ENCODE measurements at places on chromosomes 12 and 14.

DNA sequence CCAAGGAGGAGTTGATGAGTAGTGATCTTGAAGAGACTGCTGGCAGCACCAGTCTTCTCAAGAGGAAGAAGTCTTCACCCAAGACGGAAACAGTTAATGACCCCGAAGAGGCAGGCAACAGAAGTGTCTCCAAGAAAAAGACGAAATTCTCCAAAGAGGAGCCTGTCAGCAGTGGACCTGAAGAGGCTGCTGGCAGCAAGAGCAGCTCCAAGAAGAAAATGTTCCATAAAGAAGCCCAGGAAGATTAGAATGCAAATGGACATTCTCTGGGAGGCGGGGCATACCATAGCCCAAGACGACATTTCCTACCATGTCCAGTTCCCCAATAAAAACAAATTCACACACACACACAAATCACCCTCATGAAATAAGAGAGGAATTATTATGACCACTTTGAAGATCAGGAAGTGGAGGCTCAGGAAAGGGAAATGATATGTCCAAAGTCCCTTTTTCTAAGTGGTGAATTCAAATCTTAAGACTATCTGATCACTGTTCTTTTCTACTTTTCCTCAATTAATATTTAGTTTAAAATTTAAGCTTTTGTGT lies 131.8 kb downstream of the PAWR start:
- DNase-seq = no peak

- no peak for DNase-seq
Observed at GRCh38 chr12:112116232-112117060, 7.9 kb upstream of the NAA25 start.

DNA sequence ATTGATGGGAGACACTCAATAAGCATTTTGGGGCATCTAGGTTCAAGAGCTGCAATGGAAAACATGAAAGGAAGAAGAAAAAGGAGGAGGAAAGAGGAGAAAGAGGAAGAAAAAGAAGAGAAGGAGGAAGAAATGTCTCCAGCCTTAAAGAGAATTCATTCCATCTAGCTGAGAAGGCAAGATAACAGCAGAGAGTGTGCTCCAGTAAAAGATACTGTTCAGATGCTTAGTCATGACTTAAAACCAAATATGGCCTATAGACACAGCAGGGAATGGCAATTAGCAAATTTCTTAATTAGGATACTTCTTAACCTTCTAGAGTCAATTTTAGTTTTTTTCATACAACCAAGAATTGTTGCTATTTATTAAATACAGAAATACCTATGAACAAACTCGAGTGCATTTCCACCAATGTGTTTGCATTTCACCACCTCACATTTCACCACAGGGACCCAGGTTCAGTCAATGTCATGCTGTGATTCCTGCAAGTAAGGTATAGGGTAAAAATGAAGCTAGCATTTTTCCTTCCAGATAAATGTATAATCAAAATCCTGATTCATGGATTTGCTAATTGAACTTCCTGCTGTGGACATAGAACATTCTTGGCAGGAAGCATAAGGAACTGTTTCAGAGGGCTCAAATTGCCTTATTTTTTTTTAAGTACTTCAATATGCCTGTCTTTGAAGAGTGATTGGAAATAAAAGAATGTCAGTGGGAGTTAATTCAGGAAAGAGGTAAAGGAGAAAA lies 177.8 kb downstream of the RPS29 start:
- no peak for DNase-seq

DNA sequence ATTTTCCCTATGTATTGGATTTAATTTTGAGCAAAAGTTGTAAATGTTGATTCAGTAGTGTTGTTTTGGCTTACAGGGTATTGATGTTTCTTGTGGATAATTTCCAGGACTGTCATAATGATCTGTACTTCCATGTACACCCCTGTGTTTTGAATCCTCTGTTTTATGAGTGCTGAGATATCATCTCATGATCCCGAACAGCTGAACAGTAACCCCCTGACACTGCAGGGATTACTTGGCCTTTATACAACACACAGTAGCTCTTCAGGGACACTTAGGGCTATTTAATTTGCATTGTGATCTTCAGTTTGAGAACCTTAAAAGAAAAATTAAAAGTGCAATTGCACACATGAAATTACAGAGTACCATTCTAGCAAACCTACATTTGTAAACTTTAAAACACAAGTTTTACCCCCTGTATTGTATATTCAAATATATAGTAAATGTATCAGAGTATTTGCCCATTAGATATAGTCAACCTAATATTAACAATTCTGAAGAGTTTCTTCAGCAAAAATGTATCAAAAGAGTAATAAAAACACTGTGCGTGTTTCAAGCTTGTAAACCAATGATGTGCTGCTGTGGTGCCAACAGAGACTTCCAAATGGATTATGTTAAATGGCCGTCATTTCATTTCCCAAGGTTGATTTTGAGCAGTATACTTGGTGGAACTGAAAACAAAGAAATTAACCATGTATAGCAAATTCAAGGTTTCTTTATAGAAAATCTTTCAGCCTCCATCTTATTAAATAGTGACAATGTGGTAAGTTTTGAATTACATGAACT lies 27.9 kb upstream of the MYF6 start:
- no peak for DNase-seq

DNA sequence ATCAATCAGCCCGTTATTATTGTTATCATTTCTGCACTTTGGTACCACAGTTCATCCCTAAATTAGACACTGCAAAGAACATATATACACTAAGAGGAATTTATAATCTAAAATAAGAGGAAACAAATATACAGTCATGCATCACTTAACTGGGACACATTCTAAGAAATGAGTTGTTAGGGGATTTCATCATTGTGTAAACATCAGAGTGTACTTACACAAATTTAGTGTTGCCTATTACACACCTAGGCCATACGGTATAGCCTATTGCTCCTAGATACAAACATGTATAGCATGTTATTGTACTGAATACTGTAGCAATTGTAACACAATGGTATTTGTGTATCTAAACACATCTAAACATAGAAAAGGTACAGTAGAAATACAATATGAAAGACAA lies 190.5 kb downstream of the BMP4 start:
- DNase-seq = no peak

DNA sequence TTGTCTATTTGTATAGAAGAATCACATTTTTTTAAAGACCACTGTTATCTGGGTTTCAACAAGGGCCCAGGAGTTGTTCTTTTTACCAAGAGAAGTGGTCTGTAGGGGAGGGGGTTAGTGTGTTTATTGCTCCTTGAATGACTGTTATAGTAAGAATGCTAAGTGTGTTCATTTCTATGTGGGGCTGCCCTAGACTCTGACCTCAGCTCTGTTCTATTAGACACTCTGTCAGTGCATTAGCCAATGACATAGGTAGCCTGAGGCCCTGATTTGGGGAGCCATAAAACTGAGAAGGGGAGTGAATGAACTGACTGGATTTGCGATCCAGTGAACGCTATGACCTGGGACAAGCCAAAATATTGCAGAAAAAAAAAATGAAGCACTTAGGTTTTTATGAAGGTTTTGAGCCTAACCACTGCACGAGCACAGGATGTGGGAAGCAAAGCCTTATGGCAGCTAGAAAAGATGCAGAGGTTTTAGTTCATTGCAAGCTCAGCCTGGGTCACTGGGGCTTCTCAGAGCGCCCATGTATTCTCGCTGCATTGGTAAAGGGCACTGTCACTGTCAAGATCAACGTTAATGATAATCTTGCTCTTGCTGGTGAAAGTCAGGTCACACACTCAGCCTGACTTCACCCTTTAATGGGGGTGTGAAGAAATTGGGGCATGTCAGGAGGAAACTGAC lies 63.8 kb downstream of the PRKCH start:
- DNase-seq = no peak

DNA sequence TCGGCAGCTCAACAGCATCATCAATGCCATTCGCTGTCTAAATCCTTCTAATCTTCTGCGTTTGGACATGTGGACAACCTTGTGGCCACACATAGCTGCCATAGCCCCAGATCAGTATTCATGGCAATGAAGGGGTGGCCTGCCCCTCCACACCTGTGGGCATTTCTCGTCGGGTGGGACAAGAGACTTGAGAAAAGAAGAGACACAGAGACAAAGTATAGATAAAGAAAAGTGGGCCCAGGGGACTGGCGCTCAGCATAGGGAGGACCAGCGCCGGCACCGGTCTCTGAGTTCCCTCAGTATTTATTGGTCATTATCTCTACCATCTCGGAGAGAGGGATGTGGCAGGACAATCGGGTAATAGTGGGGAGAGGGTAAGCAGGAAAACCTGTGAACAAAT lies 42.3 kb downstream of the MAGOHB start:
- DNase-seq = no peak

DNA sequence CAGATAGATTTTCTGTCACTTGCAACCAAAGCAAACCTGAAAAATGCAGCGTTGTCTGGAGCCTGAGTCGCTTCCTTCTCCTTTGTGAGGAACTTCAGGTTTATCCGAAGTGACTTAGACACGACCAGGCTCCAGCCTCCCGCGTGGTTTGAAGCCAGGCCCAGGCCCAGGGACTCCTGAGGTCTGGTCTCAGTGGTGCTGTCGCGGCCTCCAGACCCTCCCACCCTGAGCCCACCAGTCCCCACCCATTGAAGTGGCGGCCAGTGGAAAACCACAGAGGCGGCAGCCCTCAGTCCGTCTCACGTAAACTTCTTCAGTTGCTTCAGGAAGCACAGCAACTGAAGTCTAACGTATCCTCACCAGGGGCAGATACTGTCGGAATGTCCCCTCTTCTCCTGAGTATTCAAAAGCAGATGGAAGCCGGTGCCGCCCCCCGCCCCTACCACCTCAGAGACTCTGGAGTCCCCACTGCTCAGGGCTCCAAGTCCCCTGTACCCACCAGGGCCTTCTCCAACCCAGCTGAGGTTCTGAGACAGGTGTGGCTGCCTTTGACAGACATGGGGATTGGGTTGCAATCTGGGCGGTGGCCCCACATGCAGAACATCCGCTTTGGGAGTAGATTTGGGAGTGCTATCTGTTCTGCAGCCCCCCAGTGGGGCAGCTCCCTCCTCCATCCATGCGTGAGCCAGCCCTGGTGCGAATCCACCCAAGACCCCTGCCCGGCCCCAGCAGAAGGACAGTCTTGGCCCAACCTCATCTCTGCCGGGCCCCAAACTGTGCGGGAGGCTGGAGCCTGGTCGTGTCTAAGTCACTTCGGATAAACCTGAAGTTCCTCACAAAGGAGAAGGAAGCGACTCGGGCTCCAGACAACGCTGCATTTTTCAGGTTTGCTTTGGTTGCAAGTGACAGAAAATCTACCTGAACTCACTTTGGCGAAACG lies 26.6 kb upstream of the GALNT9 start:
- no peak for DNase-seq

- DNase-seq = no peak
Observed at GRCh38 chr14:69285661-69286255, 25.8 kb downstream of the GALNT16 start.

DNA sequence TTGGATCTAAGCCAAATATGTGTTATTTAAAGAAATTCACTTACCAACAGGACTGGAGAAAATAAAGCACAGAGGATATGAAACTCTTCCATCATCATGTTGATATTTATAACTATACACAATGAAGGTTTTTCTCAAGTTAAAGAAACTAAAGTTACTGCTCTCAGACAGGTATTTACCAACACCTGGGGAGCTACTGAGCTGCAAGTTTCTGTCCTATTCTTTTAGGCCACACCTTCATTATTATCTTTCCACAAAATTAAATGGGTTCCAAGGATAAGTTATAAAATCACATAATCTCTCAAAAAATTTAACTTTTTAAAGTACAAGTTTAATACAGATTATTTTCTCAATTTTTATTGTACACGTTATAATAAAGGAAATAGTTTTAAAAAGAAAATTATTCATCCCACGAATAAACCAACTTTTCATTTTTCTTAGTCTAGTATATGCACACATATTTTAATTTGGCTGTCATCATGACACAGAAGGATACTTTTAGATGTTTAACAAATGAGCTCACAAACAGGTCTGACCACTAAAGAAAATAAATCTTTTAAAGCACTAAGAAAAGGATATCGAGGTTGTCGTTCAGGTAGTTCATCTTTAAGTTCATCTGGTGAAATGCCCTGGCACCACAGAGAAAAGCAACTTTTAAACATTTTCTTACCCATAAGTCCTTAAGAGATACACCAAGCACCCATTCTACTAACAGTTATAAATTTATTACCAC lies 7.8 kb downstream of the GMFB start:
- no peak for DNase-seq

- no peak for DNase-seq
Observed at GRCh38 chr12:124752437-124753227, 111.0 kb downstream of the SCARB1 start.

- no peak for DNase-seq
Observed at GRCh38 chr12:71504476-71504875, 64.9 kb downstream of the LGR5 start.

- no peak for DNase-seq
Observed at GRCh38 chr14:39615352-39615751, 183.1 kb upstream of the FBXO33 start.

- no peak for DNase-seq
Observed at GRCh38 chr12:106066051-106066705, 72.6 kb downstream of the NUAK1 start.

GRCh38 chr12:2904260-2904659 lies 13.6 kb downstream of the TULP3 start:
- no peak for DNase-seq

Measured in stimulated activated CD8-positive, alpha-beta memory T cell treated with anti-CD3 and anti-CD28 coated beads, Interleukin-15, amount 100 ng/mL, for 48 hours (primary cell).